ENCODE measurements at places on chromosomes 4 and X. TPM values are rescaled to one million over a fixed set of nuclear protein-coding genes. Genes with fewer than 3 reads are reported as not detected.

Gene TCEAL6
- total RNA-seq: not detected

Gene ADH6
- total RNA-seq: not detected

Gene RBM10
- 32.9 TPM for total RNA-seq

Gene SSX3
- not detected for total RNA-seq

Gene CSAG1
- total RNA-seq: not detected

Gene GSPT2
- total RNA-seq: 7.2 TPM

Gene TLR6
- 7.4 TPM for total RNA-seq

Gene AKAP4
- not detected for total RNA-seq

DNA sequence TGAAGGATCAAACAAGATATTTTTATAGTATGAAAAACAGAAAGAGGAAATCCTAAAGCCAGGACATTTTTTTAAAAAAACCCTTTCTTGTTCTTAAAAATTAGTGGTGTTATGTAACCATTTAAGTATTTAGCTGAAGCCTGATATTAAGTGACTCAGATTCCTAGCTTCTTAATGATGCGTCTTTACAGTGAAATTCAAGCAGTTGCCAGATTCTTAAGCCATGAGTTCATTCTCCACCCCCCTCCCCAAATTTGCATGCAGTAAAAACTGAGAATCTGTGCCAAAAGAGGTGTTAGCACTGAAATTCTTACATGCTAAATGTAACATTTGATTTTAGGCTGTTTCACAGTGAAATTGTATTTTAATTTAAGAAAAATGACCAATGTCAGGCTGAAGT is 180.8 kb downstream of the RAPGEF2 start:
- peaks cover 23% of the 10 kb centered on the region for H3K4me1 ChIP-seq
- no peak for DNase-seq
- peak overlapping the region; percentile 34 for H3K27ac ChIP-seq
- H3K36me3 ChIP-seq: no peaks in the 10 kb centered on the region
- H3K4me3 ChIP-seq: no peak overlapping the region

DNA sequence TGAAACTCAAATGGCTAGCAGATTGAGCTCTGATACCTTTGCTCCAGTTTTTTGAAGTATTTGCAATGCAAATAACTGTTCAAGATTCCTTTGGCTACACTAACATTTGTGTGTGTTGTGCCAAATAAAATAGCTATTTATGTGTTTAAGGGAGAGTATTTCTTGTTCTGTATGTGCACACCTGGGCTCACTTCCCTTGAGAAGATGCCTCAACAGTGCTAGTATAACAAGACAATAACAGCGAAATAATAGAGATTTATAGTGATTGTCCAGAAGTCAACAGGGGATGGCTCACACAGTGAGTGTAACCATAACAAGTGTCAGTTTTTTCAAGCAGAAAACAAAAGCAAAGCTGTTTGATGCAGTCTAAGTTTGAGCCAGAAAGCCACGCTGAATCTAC is 460.5 kb downstream of the CENPC start:
- H3K4me1 ChIP-seq: no peaks in the 10 kb centered on the region
- no peaks in the 10 kb centered on the region for H3K27me3 ChIP-seq
- H3K4me3 ChIP-seq: no peak overlapping the region

DNA sequence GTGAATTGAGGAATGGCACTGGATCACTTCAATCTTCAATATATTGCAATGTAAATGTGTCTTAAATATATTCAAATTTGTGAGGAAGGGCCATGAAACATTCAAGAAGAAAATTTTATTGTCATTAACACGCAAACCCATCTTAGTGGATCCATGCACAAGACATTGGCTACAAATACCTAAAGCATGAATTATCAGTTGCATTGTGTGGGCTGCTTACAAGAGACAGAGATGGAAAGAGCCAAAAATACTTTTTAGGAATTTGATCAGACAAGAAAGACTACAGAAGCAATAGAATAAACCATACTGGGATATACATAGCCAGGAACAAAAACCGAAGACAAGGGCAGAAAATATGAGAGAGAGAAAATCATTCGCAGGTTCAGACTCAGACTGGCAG is 616.2 kb upstream of the GRIA3 start:
- no peak overlapping the region for H3K27ac ChIP-seq
- no peaks in the 10 kb centered on the region for H3K27me3 ChIP-seq
- no peak for DNase-seq
- peaks cover 14% of the 10 kb centered on the region for H3K4me1 ChIP-seq

DNA sequence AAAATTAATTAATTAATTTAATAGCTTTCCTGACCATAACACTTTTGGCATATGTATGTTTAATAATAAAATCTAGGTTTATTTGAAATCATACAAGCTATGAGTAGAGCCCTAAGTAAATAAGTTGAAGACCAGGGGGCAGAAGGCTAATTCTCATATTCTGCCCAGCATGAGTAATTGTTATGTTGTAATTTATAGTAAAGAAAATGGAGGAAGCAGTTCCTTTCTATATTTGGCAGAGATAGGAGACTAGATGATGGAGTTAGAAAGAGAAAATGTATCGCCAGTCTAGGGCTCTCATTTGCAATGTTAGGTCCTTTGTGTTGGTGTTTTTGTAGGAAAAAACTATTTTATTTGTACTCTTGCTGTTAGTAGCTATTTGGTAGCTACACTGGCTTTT is 89.1 kb downstream of the FNIP2 start:
- H3K36me3 ChIP-seq: peaks cover 25% of the 10 kb centered on the region
- no peaks in the 10 kb centered on the region for H3K27me3 ChIP-seq
- no peak overlapping the region for H3K4me3 ChIP-seq

DNA sequence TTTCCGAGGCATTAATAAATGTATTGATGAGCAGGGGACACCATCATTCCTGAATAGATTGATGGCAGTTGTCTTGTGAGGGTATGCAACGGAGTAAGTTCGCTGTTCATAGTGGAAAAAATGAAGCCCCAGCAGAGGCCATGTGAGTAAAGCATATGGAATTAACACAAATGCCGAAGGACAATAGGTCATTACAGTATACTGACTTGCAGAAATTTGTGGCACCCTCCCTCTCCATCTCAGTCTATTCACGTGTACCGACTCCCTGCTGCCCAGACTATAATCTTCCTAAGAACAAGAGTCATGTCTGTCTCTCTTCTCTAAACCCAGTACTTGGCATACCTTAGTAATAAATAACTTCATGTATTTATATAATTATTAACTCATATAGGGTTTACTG is 47.1 kb upstream of the PCDH10 start:
- no peaks in the 10 kb centered on the region for H3K27me3 ChIP-seq
- no peak overlapping the region for H3K4me3 ChIP-seq
- H3K4me1 ChIP-seq: no peaks in the 10 kb centered on the region
- H3K27ac ChIP-seq: no peak overlapping the region
- DNase-seq: no peak

DNA sequence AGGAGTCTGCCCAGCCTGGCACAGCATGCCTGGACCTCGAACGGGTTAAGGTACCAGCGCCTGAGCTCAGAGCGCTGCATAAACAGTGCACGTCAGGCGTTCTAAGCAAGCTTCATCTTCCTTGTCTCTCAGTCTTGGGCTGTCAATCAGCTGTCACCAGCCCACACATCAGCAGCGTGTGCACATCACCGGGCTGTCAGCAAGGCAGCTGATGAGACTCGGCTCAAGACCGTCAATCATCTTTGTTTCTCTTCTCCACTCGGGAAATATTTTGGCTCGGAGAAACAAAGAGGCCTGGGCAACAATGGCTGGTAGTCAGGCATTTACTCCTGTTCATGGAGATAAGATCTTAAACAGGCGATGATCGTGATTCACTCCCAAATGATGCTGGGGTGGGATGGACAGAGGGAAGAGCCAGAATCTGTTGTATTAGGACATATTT is 141.3 kb downstream of the LDB2 start:
- peaks cover 32% of the 10 kb centered on the region for H3K4me1 ChIP-seq
- H3K36me3 ChIP-seq: peaks cover 6% of the 10 kb centered on the region
- peak overlapping the region; percentile 11 for H3K27ac ChIP-seq
- no peaks in the 10 kb centered on the region for H3K27me3 ChIP-seq
- DNase-seq: peak; percentile 44

DNA sequence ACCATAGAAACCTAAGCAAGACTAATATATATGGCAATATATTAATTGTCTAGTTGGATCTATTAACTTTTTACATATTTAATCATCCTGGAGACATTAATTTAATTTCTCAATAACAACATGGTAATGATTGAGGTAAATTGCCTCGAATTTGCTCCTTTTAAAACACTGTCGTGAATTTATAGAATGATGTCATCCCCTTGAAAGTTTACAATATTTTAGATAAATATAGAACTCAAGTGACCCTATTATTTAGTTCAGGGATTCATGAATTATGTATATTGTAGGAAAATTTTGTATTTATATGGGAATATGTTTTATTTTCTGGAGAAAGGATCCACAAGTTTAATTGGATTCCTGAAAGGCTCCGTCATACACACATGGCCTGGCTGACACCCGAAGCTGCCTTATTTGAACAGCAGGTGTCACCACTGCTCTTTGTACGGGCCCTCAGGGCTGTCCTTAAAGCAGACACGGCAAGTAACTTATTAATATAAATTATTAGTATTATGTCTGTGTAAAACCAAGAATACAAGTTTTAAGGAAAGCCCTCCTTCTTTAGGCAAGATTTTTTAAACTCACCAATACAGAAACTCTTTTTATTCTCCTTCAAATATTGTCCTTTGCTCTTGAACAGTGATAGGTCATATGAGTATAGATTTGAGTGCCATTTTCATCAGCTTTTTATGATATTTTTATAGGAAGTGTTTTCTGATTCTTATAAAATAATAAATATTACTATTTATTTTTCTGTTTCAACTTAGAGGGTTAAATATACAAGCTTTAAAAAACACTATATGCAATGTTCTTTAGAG is 1.9 kb upstream of the PLRG1 start:
- H3K27me3 ChIP-seq: no peaks in the 10 kb centered on the region
- no peak overlapping the region for H3K27ac ChIP-seq
- no peak for DNase-seq
- peaks cover 7% of the 10 kb centered on the region for H3K36me3 ChIP-seq
- peaks cover 13% of the 10 kb centered on the region for H3K4me1 ChIP-seq

DNA sequence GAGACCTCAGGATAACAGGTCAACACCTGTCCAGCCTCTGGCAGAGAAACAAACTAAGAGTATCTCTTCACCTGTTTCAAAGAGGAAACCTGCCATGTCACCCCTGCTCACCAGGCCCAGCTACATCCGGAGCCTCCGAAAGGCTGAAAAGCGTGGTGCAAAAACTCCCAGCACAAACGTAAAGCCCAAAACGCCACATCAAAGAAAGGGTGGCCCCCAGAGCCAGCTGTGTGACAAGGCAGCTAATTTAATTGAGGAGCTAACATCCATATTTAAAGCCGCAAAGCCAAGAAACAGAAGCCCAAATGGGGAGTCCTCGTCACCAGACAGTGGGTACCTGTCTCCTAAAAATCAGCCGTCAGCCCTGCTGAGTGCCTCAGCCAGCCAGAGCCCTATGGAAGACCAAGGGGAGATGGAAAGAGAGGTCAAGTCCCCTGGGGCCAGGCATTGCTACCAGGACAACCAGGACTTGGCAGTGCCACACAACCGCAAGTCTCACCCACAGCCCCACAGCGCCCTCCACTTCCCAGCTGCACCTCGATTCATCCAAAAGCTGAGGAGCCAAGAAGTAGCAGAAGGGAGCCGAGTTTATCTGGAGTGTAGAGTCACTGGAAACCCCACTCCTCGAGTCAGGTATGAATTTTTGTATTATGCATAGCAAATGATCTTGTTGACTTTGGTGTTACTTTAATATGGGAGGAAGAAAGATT is 15.1 kb downstream of the PALLD start:
- no peak overlapping the region for H3K27ac ChIP-seq
- H3K4me1 ChIP-seq: peaks cover 16% of the 10 kb centered on the region
- no peak for DNase-seq
- no peaks in the 10 kb centered on the region for H3K36me3 ChIP-seq
- no peaks in the 10 kb centered on the region for H3K27me3 ChIP-seq

DNA sequence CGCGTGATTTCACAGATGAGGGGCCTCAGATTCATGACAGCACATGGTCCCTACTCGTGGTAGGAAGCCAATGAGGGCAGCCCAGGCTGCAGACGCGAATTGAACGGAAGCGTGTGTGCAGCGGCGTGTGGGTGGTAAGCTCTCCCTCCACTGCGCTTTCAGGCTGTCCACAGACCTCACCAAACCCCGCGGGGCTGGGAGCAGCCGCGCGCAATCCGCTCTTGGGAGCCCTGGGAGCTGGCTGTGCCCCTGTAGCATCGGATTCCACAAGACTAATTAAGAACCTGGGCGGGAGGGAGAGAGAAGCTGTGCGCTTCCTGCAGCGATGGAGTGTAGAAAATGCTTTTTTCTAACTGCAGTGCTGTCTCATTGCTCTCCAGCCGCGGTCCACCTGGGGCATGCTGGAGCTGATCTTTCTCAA is 134.9 kb downstream of the STOX2 start:
- H3K36me3 ChIP-seq: no peaks in the 10 kb centered on the region
- no peaks in the 10 kb centered on the region for H3K27me3 ChIP-seq
- H3K4me1 ChIP-seq: no peaks in the 10 kb centered on the region
- no peak overlapping the region for H3K27ac ChIP-seq
- H3K4me3 ChIP-seq: no peak overlapping the region

GRCh38 chr4:77203380-77204197 is 46.6 kb downstream of the CCNG2 start:
- H3K4me1 ChIP-seq: no peaks in the 10 kb centered on the region
- H3K36me3 ChIP-seq: no peaks in the 10 kb centered on the region
- no peak overlapping the region for H3K4me3 ChIP-seq
- no peak for DNase-seq
- no peak overlapping the region for H3K27ac ChIP-seq

- peak; percentile 88 for DNase-seq
- H3K27ac ChIP-seq: no peak overlapping the region
- H3K27me3 ChIP-seq: peaks cover 21% of the 10 kb centered on the region
- no peaks in the 10 kb centered on the region for H3K36me3 ChIP-seq
- H3K4me3 ChIP-seq: no peak overlapping the region
Measured at GRCh38 chr4:24980064-24980690, 50.6 kb downstream of the LGI2 start.

GRCh38 chr4:88447371-88448095 is 9.4 kb upstream of the HERC5 start:
- H3K27ac ChIP-seq: no peak overlapping the region
- H3K27me3 ChIP-seq: no peaks in the 10 kb centered on the region
- no peak overlapping the region for H3K4me3 ChIP-seq
- DNase-seq: no peak
- no peaks in the 10 kb centered on the region for H3K36me3 ChIP-seq

- no peaks in the 10 kb centered on the region for H3K36me3 ChIP-seq
- H3K4me3 ChIP-seq: no peak overlapping the region
- no peaks in the 10 kb centered on the region for H3K4me1 ChIP-seq
- H3K27ac ChIP-seq: no peak overlapping the region
Measured at GRCh38 chrX:16142246-16142558, 18.8 kb downstream of the GRPR start.

GRCh38 chrX:19326567-19326966 is 17.2 kb upstream of the PDHA1 start:
- no peak overlapping the region for H3K4me3 ChIP-seq
- H3K27ac ChIP-seq: no peak overlapping the region
- H3K4me1 ChIP-seq: no peaks in the 10 kb centered on the region
- DNase-seq: no peak
- H3K36me3 ChIP-seq: no peaks in the 10 kb centered on the region

Measured in osteoblast (primary cell).